Lung microvascular endothelial cell (primary cell): ENCODE measurements at places on chromosomes 11 and 22. TPM values are rescaled to one million over a fixed set of nuclear protein-coding genes. Genes with fewer than 3 reads are reported as not detected.

AIP gene
- total RNA-seq, result 67.1 and 112 TPM in 2 replicates

DEFB131B gene
- total RNA-seq, result not detected in 2 replicates

BBOX1 gene
- total RNA-seq, result not detected in 2 replicates

NAALAD2 gene
- total RNA-seq, result 0.20 and 0.22 TPM in 2 replicates

ZMAT5 gene
- total RNA-seq, result 12.4 and 14.1 TPM in 2 replicates

OR4X2 gene
- not detected in 2 replicates for total RNA-seq

SLC37A2 gene
- 0.20 and 0.87 TPM in 2 replicates for total RNA-seq

PTPRCAP gene
- total RNA-seq, result 0.20 TPM in 1 of 2 replicates, not detected in the other

TEX54 gene
- total RNA-seq, result not detected in 2 replicates
